ENCODE measurements at places on chromosomes 2 and 18.

DNA sequence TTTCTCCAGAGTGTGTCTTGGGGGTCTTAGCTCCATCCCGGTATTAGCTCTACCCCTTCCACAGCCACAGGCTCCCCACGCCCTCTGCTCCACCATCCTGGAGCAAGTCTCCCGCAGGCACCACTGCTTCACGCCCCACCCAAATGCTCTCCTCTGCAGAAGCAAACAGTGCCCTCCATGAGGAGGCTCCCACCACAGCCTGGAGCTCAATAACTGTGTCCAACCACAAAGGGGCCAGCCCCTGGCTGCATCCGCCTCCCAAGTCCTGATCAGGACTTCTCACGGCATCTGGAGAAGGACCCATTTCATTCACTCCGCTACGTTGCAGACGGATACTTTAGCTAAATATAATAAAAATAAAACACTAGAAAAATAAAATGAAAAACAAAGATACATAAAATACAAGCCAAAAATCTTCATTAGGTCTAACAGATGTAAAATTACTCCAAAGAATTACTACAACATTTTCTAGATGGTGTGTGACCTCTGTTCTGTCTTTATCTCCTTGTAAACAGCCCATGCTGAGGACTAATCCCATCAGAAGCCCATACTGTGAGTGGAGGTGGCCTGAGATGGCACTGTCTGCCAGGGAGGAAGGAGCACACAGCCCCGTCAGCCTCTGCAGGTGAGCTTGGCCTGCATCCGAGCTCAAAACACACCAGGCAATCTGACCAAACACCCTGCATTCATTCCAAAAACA lies 210.8 kb upstream of the RAB6C start:
- no peak for DNase-seq

DNA sequence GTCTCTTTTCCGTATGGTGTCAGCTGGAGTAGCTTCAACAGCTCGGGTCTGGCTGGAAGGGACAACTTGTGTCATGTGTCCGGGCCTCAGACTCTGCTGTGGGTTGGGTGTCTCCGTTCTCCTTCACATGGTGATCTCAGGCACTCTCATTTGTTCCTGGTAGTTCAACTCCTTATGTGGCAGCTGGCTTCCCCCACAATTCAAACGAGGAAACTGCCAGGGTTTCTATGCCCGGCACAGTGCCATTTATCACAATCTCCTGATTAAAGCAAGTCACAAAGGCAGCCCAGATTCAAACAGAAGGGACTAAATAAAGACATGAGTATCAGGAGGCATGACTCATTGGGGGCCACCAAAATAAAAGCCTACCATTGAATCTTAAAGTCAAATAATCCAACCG lies 22.7 kb downstream of the MRO start:
- no peak for DNase-seq

DNA sequence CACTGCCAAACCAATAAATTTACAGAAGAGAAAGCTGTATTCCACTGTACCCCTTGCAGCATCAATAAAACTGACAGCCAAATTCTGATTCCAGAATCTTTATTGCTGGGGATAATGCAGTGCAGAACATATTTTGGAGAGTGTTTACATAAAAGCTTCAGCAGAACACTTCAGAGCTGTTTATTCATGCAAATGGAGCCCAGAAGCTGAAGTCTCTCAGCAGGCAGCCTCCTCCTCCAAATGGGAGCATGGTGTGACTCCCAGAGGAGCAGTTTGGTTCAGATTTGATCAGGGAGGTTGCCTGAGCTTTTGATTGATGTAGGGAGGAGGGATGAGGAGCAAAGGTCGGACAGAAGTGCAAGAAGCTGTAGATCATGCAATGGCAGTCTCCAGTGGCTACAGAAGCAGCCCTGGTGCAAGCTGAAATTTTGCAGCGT lies 22.4 kb downstream of the LHCGR start:
- no peak for DNase-seq

GRCh38 chr2:125707611-125708010 lies 948.3 kb upstream of the GYPC start:
- DNase-seq, result no peak

DNA sequence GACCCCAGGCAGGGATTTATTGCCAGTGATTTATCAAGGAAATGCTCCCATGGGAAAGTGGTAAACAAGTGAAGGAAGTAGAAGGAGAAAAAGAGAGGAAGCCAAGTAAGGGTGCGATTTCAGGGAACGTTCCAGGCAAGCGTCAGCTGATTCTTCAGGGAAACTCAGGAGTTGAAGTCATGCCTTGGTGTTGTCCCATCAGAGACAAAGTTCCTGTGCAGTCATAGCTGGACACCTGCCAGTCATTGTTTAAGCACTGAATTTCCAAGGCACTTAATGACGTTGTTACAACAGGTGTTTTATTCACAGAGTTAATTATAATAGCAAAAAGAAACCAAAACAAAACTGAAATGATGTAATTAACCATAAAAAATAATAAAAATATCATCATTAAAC lies 381.8 kb upstream of the CRIM1 start:
- DNase-seq, result no peak

DNA sequence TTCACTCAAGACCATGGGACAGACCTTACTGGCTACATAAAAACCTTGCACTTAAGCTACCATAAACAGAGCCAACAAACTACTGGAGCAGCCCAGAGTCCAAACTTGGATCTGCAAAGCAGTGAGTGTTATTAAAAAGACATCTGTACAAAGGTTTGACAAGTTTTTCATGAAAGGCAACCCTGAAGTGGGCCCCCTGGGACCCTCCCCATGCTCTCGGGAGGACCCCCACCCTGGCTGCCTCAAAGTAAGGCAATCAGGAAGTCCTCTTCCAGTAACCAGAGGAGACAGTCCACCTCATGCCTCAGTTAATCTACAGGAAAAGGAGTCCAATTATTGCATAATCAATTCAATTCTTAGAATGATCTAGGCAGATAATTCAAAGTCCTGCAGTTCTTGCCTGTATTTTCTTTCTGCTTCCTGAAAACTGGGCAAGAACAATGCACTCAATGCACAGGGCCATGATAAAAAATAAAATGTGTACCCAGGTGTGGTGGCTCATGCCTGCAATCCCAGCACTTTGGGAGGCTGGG lies 69.7 kb downstream of the TBC1D8 start:
- no peak for DNase-seq

DNA sequence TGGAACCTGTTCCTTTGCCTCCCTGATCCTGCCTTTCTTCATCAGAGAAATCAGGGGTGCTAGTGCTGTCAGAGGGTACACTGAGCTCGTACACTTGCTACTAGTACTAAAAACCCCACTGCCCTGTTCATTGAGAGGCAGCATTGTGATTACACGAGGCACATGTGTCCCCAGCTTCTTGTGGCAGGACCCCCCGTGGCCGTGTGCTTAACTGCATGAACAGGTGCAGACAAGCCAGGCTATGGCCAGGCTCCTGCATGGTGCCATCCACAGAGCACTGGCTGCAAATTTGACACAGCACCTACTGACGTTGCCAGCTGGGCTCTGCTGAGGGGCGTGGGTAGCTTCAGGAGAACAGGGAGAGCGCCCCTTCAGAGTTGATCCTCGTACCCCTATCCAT lies 248.4 kb downstream of the GLI2 start:
- DNase-seq, result no peak

GRCh38 chr2:237581751-237582746 lies 8.5 kb downstream of the RAB17 start:
- peak; percentile 61 for DNase-seq

- no peak for DNase-seq
Measured at GRCh38 chr18:45962866-45963265, 4.3 kb downstream of the EPG5 start.

GRCh38 chr2:192186806-192187205 lies 7.9 kb downstream of the TMEFF2 start:
- no peak for DNase-seq

GRCh38 chr18:28854964-28855363 lies 678.0 kb upstream of the CDH2 start:
- DNase-seq, result no peak

DNA sequence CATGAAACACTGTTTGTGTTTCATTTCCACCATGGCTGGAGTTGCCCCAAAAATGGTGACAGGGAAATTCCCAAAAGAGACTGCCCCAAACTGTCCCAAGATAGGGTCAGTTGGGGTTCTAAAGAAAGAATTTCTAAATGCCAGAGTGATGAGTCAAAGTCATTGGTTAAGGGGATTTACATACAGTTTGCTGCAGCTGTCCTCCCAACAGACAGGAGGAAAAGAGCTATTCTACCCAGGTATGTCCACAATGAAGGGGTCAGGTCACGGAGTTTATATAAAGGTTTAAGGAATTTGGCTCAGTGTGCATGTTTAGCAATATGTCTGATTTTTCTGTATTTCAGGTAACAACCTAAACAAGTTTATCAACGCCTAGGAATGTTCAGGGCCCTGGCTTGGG lies 344.1 kb downstream of the TDRD15 start:
- DNase-seq, result no peak

- DNase-seq, result no peak
Measured at GRCh38 chr2:224915136-224915535, 127.1 kb downstream of the DOCK10 start.

DNA sequence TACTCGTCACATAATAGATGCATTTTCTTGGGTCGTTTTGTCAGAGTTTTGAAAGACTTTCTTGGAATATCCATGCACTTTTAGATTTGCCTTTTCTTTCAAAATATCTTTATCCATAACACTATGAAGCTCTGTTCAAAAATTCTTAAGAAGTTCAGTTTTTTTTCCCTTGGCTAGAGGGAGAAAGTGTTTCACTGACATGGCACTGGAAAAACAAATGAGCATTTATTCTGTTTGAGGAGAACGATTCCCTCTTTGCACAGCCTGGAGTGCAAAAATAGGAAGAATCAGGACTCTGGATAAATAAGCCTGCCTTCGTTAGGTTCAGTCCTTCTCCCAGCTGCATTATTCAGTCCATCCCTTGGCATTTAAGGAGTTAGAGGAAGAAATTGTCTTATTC lies 91.0 kb upstream of the RPE start:
- DNase-seq, result no peak

GRCh38 chr18:54125429-54125828 lies 99.0 kb downstream of the MBD2 start:
- DNase-seq, result no peak

DNA sequence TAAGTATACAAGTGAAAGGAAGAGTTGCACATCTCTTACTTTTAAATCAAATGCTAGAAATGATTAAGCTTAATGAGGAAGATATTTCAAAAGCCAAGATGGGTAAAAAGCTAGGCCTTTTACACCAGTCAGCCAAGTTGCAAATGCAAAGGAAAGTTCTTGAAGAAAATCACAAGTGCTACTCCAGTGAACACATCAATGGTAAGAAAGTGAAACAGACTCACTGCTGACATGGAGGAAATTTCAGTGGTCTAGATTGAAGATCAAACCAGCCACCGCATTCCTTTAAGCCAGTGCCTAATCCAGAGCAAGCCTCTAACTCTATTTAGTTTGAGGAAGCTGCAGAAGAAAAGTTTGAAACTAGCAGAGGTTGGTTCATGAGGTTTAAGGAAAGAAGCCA lies 79.1 kb downstream of the RBBP8 start:
- DNase-seq, result no peak
